ENCODE measurements at places on chromosomes 7 and 10.
A peak's percentile ranks its signal among the peaks of the same experiment; 100 is the strongest.

GRCh38 chr10:88555190-88555908 is 27.8 kb downstream of the RNLS start:
- no peak for DNase-seq

DNA sequence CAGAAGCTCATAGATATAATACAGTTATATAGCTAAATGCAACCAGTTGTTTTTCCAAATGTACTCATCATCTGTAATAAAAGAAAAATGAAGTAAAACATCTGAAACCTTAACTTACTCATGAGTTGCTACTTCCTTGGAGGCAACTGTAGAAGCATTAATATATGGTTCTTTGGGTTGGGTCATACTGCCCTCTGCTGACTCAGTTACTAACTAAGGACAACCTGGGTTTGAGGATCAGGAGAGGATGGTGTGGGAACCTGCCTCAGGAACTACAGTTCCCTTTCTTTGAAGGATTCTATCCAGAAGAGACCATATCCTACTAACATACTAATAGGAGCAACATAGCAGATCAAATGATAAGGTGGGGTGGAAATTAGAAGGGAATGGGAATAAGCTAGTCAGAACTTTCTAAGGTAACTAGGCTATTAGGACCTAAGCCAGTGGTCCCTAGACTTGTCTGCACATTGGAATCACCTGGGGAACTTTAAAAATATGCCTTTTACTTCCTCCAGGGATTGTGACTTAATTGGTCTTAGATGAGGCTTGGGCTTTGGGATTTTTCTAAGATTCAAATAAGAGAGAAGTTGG is 20.7 kb downstream of the COX15 start:
- peak; percentile 7 for DNase-seq

- DNase-seq = no peak
These were observed 336.9 kb downstream of the ADARB2 start for GRCh38 chr10:1400101-1401070.

GRCh38 chr7:134901389-134902020 is 84.8 kb upstream of the AGBL3 start:
- no peak for DNase-seq

DNA sequence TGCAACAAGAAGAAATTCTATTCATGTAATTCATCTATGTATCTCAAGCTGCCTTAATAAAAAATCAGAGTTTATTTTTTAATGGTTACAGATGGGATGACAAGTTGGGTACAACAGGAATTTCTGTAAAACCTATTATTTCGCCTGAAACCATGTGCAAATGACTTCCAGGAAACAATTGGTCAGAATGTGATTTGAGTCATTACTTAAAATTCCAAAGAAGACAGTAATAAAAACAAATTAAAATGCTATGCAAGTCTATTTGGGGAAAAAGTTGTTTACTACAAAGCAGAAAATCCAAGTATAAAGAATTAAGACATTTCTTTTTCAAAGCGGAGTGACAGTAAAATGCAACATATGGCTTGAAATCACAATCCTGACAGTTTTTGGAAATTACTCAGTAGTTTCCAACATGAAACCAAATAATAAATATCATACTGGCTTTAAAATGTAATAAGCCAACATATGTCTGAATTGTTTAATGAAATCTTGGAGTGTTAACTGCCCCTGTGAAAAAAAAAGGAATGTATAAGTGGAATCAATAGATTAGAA is 41.5 kb upstream of the SEMA3C start:
- no peak for DNase-seq

All from stimulated activated CD8-positive, alpha-beta memory T cell treated with anti-CD3 and anti-CD28 coated beads, Interleukin-15, amount 100 ng/mL, for 4 hours (primary cell).